Mesothelial cell of epicardium (in vitro differentiated cells): ENCODE measurements at places on chromosomes 7 and 10.

- H3K4me1 ChIP-seq: peaks cover 31% of the 10 kb centered on the region
- H3K27ac ChIP-seq: peak overlapping the region; percentile 87
- H3K36me3 ChIP-seq: no peaks in the 10 kb centered on the region
- no peak for DNase-seq
Observed at GRCh38 chr7:40826411-40827221, 691.8 kb downstream of the SUGCT start.

DNA sequence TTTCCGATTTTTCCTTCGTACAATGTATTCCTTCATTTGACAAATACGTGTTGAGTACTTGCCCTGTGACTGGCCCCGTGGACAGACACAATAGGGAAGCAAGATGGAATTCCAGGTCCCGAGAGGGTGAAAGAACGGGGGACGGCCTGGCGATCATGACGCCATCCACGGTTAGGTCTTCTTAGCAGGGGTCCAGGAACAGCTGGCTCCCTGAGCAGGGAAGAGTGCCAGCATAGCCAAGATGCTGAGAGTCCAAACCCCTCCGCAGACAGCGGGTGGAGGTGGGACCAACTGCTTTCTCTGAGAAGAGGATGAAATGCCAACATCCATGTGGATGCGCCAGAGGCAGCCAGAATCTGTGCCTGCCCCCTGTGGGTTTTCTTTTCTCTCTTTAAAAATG, 143.7 kb downstream of the DYNC2I1 start:
- no peak overlapping the region for H3K27ac ChIP-seq
- no peak for DNase-seq
- no peak overlapping the region for H3K4me3 ChIP-seq

- H3K4me3 ChIP-seq: no peak overlapping the region
- peaks cover 1% of the 10 kb centered on the region for H3K36me3 ChIP-seq
- H3K27ac ChIP-seq: no peak overlapping the region
- H3K4me1 ChIP-seq: no peaks in the 10 kb centered on the region
- DNase-seq: no peak
Observed at GRCh38 chr7:138952791-138953190, 28.4 kb downstream of the KIAA1549 start.

GRCh38 chr10:75703191-75703854, 271.9 kb downstream of the LRMDA start:
- H3K27me3 ChIP-seq: peaks cover 61% of the 10 kb centered on the region
- peaks cover 19% of the 10 kb centered on the region for H3K4me1 ChIP-seq
- no peak overlapping the region for H3K4me3 ChIP-seq
- DNase-seq: no peak
- peaks cover 3% of the 10 kb centered on the region for H3K36me3 ChIP-seq

GRCh38 chr10:103549349-103549685, 55.8 kb downstream of the NEURL1 start:
- DNase-seq: no peak
- H3K36me3 ChIP-seq: no peaks in the 10 kb centered on the region
- peaks cover 42% of the 10 kb centered on the region for H3K27me3 ChIP-seq
